ENCODE measurements at places on chromosomes 4 and X. TPM values are rescaled to one million over a fixed set of nuclear protein-coding genes. Genes with fewer than 3 reads are reported as not detected.

DNA sequence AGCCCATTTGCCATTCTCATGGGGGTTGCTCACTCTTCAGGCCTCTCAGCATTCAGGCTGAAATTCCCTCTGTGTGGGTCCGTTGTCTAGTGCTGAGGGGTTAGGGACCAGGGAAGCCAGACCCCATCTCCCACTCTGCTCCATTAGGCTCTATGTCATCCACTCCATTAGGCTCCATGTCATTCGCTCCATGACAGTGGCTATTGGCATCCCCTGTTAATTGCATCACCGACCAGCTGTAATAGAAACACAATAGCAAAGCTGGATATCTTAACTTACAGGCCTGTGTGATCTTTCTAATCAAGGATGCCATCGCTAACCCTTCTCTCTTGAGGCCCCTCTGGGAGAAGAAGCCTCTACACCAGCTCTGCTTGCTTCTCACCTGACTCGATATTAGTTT lies 25.7 kb upstream of the ZNF518B start:
- no peaks in the 10 kb centered on the region for H3K36me3 ChIP-seq
- H3K27ac ChIP-seq: no peak overlapping the region
- no peak for DNase-seq
- peaks cover 11% of the 10 kb centered on the region for H3K27me3 ChIP-seq

DNA sequence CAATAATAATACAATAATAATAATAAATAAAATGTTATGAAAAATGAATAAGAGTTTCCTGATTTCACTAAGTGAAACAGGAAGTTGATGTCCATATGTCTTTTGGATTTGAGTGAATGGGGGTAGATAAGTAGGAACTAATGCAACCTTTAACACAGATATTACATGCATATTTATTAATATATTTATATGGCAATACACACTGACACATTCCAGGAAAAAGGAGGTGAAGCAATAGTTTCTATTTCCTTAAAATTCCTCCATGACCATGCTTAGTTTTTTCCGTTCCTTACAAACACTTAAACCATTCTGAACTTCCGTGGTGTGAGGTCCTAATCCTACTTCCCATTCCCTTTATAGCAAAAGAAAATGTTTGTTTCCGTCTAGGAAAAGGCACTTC lies 48.3 kb downstream of the ATXN3L start:
- no peak for DNase-seq
- H3K27me3 ChIP-seq: no peaks in the 10 kb centered on the region
- H3K36me3 ChIP-seq: peaks cover 2% of the 10 kb centered on the region
- H3K27ac ChIP-seq: no peak overlapping the region
- H3K4me3 ChIP-seq: no peak overlapping the region

GRCh38 chr4:32884198-32884597 lies 2164.0 kb downstream of the PCDH7 start:
- H3K36me3 ChIP-seq: no peaks in the 10 kb centered on the region
- no peak for DNase-seq

- H3K36me3 ChIP-seq: no peaks in the 10 kb centered on the region
- H3K27me3 ChIP-seq: no peaks in the 10 kb centered on the region
- no peak overlapping the region for H3K27ac ChIP-seq
- H3K4me1 ChIP-seq: no peaks in the 10 kb centered on the region
- no peak for DNase-seq
Observed at GRCh38 chrX:136999024-136999423, 34.8 kb downstream of the GPR101 start.

- no peaks in the 10 kb centered on the region for H3K36me3 ChIP-seq
- peaks cover 1% of the 10 kb centered on the region for H3K27me3 ChIP-seq
- no peaks in the 10 kb centered on the region for H3K4me1 ChIP-seq
Observed at GRCh38 chrX:9851890-9852289, 65.7 kb downstream of the SHROOM2 start.

- H3K27ac ChIP-seq: no peak overlapping the region
- no peaks in the 10 kb centered on the region for H3K27me3 ChIP-seq
- no peak for DNase-seq
- H3K4me1 ChIP-seq: no peaks in the 10 kb centered on the region
- H3K4me3 ChIP-seq: no peak overlapping the region
- H3K36me3 ChIP-seq: peaks cover 1% of the 10 kb centered on the region
Observed at GRCh38 chrX:9117851-9118250, 83.9 kb upstream of the FAM9B start.

DNA sequence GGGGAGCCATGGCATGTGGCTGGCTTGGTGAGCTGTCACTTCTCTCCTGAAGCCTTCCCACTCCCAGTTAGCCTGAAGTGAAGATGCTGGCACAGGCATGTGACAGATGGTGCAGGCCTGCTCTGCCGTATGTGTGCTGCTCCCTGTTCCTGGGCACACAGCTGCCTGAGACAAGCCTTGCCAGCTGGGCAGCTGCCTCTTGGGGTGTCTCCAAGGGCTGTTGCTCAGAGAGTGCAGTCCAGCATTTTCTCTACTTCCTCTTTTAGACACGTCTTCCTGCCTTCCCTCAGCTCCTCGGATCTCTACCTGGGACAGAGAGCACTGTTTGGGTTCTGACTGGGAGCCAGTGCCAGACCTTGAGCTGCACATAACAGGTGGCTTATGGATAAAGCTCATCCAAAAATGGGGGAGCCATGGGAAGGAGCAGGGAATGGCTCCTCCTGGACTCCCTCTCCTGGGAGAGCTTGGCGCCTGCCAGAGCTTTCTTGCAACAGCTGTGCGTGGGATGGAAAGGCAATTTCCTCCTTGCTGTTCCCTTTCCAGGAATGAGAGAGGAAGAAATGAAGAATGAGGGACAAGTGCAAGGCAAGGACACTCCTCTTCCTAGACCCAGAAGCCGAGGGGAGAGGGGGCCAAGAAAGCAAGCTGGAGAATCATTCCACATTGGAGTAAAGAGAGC lies 132.9 kb downstream of the MSL3 start:
- no peak overlapping the region for H3K4me3 ChIP-seq
- no peak for DNase-seq
- no peaks in the 10 kb centered on the region for H3K27me3 ChIP-seq
- H3K27ac ChIP-seq: no peak overlapping the region

- H3K36me3 ChIP-seq: no peaks in the 10 kb centered on the region
- H3K27me3 ChIP-seq: no peaks in the 10 kb centered on the region
- no peak overlapping the region for H3K4me3 ChIP-seq
- DNase-seq: no peak
- no peaks in the 10 kb centered on the region for H3K4me1 ChIP-seq
Observed at GRCh38 chr4:16765546-16765945, 132.9 kb downstream of the LDB2 start.

CENPVL1 gene
- not detected for total RNA-seq

- no peaks in the 10 kb centered on the region for H3K36me3 ChIP-seq
- no peak overlapping the region for H3K27ac ChIP-seq
- no peak for DNase-seq
- H3K27me3 ChIP-seq: no peaks in the 10 kb centered on the region
Observed at GRCh38 chr4:79182209-79182608, 143.7 kb downstream of the NAA11 start.

DNA sequence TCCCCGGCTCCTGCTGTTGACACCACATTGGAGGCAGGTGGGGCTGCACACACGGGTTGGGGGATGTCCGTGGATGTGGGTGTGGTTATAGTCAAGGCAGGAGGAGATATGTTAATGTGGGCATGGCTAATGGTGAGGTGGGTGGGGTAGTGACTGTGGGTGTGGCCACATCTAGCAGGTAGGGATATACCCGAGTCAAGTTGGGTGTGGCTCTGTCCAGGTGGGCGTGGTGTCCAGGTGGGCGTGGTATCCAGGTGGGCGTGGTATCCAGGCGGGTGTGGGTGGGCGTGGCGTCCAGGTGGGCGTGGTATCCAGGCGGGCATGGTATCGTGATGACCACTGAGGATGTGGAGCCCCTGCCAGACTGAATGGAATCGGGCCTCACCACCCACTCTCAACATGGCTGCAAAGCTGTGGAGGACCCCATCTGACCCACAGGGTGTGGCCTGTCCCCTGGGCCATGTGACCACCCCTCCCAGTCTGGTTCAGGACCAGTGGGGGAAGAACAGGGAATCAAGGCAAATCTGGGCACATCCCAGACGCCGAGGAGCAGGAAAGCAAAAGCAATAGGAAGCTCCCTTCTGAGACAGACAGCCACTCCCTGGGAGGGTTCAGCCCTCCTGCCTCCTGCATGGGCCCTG lies 21.0 kb downstream of the MAN2B2 start:
- no peak for DNase-seq
- H3K27me3 ChIP-seq: no peaks in the 10 kb centered on the region
- peaks cover 11% of the 10 kb centered on the region for H3K36me3 ChIP-seq
- H3K4me1 ChIP-seq: no peaks in the 10 kb centered on the region

EMCN gene
- total RNA-seq: not detected

TLR7 gene
- 0.17 TPM for total RNA-seq

CLDN22 gene
- total RNA-seq: not detected

TLR6 gene
- total RNA-seq: 1.1 TPM

DNA sequence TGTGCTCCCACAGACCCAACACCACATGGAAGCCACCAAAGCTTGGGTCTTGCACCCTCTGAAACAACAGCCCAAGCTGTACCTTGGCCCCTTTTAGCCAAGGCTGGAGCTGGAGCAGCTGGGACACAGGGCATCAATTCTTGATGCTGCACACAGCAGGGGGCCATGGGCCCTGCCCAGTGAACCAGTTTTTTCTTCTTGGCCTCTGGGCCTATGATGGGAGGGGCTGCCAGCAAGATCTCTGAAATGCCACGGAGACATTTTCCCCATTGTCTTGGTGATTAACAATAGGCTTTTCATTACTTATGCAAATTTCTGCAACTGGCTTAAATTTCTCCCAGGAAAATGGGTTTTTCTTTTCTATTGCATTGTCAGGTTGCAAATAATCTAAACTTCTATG lies 49.0 kb downstream of the SPANXA2 start:
- no peaks in the 10 kb centered on the region for H3K4me1 ChIP-seq
- no peak overlapping the region for H3K4me3 ChIP-seq
- no peak for DNase-seq
- H3K27me3 ChIP-seq: no peaks in the 10 kb centered on the region
- H3K27ac ChIP-seq: no peak overlapping the region

DNA sequence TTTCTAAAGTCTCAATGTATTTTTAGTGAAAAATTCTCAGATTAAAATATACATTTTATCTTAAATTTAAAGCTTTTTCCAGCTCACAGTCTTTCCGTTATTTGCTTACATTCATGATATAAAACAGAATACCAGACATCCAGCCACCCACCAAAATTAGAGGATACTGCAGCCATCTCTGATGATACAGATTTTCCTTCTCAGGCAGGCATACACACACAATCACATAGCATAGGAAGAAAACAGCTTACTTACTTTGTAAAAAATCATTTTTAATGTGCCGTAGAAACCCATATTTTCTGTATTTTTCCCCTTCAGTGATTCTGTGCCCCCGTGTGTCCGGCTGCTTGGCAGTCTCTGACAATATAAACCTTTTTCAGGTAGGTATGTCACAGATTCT lies 183.7 kb downstream of the FBXW7 start:
- H3K27ac ChIP-seq: no peak overlapping the region
- H3K4me3 ChIP-seq: no peak overlapping the region
- no peaks in the 10 kb centered on the region for H3K36me3 ChIP-seq
- no peak for DNase-seq

DNA sequence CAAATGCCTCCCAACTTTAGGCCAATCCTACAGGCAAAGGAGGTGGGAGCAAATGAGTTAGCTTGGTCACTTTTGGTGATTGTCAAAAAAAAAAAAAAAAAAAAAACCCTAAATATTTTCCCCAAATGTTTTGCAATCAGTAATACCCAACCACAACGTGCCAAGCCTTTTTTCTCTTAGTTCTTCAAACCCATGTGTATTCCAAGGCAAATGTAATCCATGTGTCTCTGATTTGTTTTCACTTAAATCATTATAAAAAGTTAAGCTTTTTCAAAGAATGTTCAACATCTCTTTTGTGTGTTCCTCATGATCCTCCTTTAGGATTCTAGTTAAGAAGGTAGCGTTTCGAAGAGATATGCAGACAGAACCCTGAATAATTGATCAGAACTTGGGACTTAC lies 328.4 kb downstream of the PAPSS1 start:
- H3K27ac ChIP-seq: no peak overlapping the region
- H3K4me1 ChIP-seq: no peaks in the 10 kb centered on the region
- no peak overlapping the region for H3K4me3 ChIP-seq
- no peak for DNase-seq

ITM2A gene
- 113 TPM for total RNA-seq

TREX2 gene
- total RNA-seq: 1.1 TPM

GATA1 gene
- total RNA-seq: not detected

DNA sequence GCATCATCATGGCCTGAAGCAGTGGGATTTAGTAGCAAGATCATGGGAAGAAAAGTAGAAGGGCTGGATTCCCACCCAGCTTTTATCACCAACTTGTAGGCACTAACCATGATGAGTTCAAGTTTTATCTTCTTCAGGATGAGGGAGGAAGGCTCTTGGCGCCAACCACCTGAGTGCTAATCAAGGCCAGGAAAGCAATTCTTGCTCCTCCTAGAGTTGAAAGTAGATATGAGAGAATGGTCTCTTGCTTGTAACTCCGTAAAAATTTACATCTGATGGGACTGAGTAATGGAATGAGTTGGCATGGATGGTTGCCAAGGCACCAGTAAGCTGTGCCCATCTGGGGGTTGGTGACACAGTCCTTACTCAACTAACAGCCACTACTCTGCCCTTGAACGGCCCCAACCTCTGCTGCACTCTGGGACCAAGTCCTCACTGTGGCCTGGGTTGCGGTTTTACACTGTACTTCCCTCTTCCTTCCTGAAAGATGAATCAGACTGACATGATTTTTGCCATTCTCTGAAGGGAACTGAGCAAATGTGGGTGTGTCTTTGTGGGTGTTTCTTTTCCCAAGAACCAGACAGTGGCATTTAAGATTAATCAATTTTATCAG lies 39.4 kb upstream of the NDP start:
- no peak overlapping the region for H3K4me3 ChIP-seq
- H3K27me3 ChIP-seq: peaks cover 5% of the 10 kb centered on the region

DNA sequence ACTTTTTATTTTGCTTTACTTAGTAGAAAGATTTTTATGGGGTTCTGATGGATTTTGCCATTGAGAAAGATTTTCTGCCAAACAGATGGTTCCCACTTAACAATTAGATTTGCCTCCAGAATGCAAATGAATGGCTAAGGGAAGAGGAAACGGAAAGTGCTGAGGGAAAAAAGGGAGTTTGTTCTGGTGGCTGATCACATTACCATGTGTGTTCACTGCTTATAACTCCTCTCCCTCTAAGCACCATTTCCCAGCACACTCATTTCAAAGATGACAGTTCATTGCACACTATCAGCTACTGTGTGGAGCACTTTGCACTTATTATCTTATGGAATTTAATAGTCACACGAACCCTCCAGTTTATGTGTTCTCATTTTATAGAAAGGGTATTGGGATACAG lies 68.0 kb upstream of the GRID2 start:
- no peaks in the 10 kb centered on the region for H3K36me3 ChIP-seq
- H3K27me3 ChIP-seq: no peaks in the 10 kb centered on the region
- H3K27ac ChIP-seq: no peak overlapping the region

GRCh38 chr4:44086753-44087152 lies 361.9 kb downstream of the KCTD8 start:
- no peaks in the 10 kb centered on the region for H3K4me1 ChIP-seq
- H3K27ac ChIP-seq: no peak overlapping the region
- DNase-seq: no peak
- no peaks in the 10 kb centered on the region for H3K27me3 ChIP-seq
- no peaks in the 10 kb centered on the region for H3K36me3 ChIP-seq
- H3K4me3 ChIP-seq: no peak overlapping the region

PRSS12 gene
- not detected for total RNA-seq
